ENCODE measurements at places on chromosomes 7 and 10.
A peak's percentile ranks its signal among the peaks of the same experiment; 100 is the strongest.

- DNase-seq = no peak
These were observed 12.0 kb downstream of the KPNA7 start for GRCh38 chr7:99195867-99196266.

- no peak for DNase-seq
These were observed 214.2 kb upstream of the ADO start for GRCh38 chr10:62590306-62590705.

GRCh38 chr10:72344932-72345331, 9.8 kb downstream of the DNAJB12 start:
- no peak for DNase-seq

GRCh38 chr7:23431702-23432199, 38.5 kb downstream of the IGF2BP3 start:
- no peak for DNase-seq

GRCh38 chr7:102991540-102992214, 78.9 kb downstream of the LRRC17 start:
- no peak for DNase-seq

- DNase-seq = no peak
These were observed 17.4 kb upstream of the KIF5B start for GRCh38 chr10:32073659-32074058.

DNA sequence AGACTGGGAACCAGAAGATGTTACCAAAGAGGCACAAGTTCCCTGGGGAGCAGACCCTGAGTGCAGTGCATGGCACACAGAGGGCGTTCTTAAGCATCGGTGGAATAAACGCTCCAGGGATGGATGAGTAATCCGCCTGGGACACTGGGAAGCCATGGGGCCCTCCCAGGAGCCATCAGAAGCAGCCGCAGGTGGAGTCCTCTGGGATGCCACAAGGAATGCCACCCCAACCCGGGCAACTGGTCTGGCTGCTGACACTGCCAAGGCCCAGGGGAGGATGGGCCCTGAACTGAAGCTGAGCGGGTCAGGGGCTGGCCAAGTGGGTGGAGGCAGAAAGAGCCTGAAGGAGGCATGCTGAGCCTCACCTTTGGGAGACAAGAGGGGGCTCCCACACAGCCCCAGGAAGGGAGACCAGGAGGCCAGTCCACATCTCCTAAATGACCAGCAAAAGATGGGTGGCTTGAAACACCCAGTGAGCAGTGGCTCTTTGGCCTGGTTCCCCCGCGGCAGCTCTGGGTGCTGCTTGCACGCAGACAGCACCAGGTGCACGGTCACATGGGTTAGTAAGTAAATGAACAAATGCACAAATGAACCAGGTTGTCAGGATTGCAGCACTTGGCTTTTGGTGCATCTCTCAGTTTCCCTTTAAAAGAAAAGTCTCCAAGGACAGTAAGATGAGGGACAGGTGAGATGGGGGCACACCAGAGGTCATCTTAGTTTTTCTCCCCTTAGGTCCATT, 141.3 kb upstream of the ZMIZ1 start:
- no peak for DNase-seq

- no peak for DNase-seq
These were observed 2.8 kb upstream of the ABRAXAS2 start for GRCh38 chr10:124798781-124799180.

DNA sequence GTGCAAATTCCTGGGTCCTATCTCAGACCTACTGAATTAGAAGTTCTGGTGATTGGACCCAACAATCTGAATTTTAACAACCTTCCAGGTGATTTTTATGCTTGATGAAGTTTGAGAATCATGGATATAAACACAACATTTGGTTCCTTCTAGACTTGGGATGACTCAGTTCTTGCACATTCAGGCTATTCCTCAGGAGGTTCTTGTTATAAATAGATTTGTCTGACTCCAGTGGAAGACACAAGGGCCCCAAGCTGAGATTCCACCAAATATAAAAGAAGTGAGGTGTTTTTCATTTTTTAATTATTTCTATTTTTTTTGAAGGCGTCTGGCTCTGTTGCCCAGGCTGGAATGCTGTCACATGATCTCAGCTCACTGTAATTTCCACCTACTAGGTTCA, 9.4 kb upstream of the TAS2R16 start:
- no peak for DNase-seq

DNA sequence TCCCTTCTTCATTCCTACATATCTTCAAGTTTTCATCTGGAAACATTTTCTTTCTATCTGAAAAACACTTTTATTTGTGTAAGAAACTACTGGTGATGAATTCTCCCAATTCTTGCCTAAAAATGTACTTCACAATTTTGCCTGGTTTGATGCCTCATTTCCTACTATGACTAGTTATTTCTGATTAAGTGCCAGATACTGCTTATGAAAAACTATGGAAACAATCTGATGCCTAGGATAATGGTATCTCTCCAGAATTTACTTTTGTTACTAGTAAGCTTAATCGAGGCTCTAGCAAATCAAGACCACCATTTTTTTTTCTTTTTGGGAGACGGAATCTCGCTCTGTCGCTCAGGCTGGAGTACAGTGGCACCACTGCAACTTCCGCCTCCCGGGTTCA, 31.3 kb downstream of the CACUL1 start:
- no peak for DNase-seq

DNA sequence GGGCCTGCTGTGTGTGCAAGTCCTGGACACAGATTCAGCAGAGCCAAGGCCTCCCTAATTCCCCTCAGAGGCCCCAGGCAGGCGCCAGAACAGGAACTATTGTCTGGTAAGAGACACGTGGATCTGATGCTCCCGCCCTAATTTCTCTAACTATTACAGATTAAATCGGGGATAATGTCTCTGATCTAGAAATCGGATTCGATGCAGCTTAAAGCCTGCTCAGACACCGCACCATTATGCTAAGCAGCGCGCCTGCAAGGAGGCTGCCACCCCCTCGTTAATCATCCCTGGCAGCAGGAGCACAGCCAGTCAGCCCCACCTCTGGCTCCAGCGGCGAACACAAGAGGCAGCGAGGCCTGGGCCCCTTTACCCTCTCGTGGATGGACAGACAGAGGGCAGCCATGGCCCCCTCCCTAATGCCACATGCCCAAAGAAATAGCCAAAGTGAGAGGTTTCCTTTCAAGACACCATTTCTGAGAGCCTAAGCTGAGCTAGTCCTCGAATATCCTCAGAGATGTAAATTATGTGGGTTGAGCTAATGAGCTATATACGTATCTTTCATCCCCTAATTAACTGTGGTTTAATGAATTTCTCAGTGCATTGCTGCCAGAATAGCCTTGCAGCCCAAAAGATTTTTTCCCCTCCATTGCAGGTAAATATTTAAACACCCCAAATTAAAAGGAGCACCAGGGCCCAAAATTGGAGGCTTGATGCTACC, 122.1 kb downstream of the GRID1 start:
- DNase-seq = no peak

DNA sequence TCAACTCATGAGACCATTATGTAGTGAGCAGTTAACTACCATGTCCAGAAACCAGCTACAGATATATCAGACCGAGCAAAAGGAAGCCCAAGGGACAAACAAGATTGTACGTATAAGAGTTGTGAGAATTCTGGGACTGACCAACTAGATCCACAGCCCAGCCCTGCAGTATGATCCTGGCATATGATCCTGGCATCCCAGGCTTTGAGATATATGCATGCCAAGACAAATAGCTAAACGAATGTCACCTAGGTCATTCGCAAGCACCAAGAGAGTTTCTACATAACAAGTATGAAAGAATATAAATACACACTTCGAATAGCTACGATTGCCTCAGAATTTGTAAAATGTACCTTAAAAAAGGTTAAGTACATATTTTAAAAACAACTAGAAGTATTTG, 56.4 kb upstream of the PMPCB start:
- no peak for DNase-seq

GRCh38 chr7:158246272-158246959, 341.2 kb downstream of the PTPRN2 start:
- DNase-seq = no peak

DNA sequence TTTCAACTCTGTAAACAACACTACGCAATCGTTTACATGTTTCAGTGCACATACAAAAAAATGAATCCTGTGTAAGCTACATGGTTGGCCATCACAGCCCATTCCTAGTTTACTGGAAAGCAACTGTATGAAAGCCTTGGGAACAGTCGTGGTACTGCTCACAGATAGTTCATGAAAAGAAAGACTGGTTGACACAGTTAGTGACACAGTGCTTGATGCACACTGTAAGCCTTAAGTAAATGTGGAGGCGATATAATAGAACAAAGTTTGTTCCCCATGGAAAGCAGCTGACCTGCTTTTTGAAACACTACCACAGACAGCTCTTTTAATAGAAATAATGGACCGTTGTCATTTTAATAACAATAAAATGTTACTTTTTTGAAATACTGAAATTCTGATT, 5.1 kb downstream of the CACNA2D1 start:
- no peak for DNase-seq

- DNase-seq = no peak
These were observed 128.8 kb downstream of the ZMIZ1 start for GRCh38 chr10:79197558-79197957.

GRCh38 chr7:139772115-139772514, 5.7 kb downstream of the HIPK2 start:
- DNase-seq = no peak

DNA sequence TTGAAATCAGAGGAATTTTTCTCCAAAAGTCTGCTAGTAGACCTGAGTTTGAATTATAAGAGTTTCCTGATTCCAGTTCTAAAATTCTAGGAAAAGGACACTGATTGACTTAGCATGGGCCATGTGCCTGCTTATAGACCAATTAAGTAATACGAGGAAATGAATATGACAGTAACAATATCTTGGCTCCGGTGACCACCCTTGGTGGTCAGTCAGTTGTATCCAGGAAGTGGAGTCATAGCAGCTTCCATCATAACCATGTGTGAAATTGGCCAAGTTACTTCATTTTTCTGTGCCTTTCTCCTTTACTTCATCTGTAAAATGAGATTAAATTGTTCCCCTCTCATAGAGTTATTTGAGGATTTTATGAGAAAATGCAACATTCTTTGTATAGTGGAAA, 66.9 kb downstream of the MTPAP start:
- no peak for DNase-seq

- DNase-seq = peak; percentile 25
These were observed 38.8 kb downstream of the EPC1 start for GRCh38 chr10:32308027-32308603.

- no peak for DNase-seq
These were observed 32.6 kb downstream of the NIPSNAP2 start for GRCh38 chr7:55996856-55997500.

- DNase-seq = peak; percentile 13
These were observed 114.9 kb downstream of the IPMK start for GRCh38 chr10:58152673-58153263.

DNA sequence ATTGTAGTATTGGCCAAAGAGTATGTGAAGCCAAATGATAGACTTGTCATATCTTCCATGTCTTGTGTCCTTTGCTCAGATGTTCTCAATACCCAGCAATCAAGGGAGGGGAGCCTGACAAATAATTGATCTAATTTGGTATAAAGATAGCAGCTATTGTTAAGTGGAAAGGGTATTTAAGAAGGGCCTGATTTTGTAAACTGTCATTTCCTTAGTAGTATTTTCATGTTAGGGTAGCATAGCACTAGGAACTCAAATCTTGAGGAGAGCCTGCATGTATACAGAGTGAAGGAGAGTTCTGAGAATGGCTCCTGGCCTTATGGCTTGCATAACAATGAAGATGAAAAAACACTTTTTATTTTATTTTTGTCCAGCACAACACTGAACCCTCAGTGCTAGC, 53.1 kb downstream of the GNAI1 start:
- no peak for DNase-seq

DNA sequence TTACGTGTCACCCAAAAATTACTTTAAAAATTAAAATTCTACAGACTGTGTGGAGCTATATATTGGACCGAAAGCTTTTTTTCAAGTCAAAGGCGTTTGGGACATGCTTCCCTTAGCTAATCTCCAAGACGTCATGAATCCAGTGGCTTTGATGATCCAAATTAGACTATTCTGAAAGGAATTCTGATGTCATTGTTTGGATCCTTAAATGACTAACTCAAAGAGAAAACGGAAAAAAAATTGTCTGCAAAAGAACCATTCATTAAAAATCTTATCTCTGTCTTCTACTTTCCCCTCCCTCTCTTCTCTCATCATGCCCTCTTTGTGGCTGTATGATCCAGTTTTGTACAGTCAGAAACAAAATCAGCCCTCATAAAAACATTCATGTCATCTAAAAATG, 161.8 kb downstream of the ETV1 start:
- no peak for DNase-seq

- no peak for DNase-seq
These were observed 1502.8 kb upstream of the LRRTM3 start for GRCh38 chr10:65423043-65423442.

GRCh38 chr10:80493522-80494051, 39.5 kb downstream of the TSPAN14 start:
- peak; percentile 50 for DNase-seq

GRCh38 chr10:102650655-102651454, 6.6 kb downstream of the TRIM8 start:
- DNase-seq = no peak

GRCh38 chr10:79984851-79985250, 35.9 kb upstream of the SFTPD start:
- no peak for DNase-seq

- no peak for DNase-seq
These were observed 169.0 kb upstream of the GPR26 start for GRCh38 chr10:123496996-123497660.

- DNase-seq = no peak
These were observed 53.5 kb upstream of the SVIL start for GRCh38 chr10:29688230-29688661.

- peak; percentile 40 for DNase-seq
These were observed 264.1 kb downstream of the OTUD1 start for GRCh38 chr10:23702977-23703414.

DNA sequence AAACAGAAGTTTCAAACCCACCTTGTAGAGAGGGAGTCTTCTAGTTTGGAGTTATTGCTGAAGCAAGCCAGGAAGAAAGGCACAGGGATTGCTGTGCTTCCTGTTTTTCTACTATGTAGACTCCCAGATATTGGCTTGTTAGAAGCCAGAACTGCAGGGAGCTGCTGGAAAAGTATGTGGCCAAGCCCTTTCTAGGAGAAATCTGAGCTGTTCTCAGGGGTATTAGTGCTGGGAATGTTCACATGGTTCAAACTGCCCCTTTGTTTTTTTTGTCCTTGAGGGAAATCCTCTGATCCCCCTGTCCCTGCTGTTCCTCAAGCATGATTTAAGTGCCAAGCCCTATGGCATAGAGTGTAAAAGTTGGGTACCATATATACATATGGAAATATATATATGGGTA, 184.0 kb downstream of the CCDC7 start:
- no peak for DNase-seq

- peak; percentile 38 for DNase-seq
These were observed 8.9 kb upstream of the GRK5 start for GRCh38 chr10:119198438-119198837.

DNA sequence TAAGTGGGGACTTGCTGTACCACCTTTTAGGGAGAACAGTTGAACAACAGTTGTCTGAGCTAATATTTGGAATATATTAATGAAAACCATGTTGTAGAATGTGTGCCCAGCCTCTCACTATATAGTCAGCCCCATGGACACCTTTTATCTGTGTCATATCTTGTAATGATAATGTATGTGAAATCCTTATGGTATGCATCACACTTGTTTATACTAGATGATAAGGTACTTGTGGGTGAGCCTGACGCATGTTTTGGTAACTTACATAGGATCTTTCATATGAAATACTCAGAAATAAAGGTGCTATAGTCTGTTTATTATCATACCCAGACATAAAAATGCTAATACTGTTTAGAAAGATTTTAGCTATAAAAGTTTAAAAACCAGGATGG, 32.8 kb downstream of the CAMK1D start:
- no peak for DNase-seq
